ENCODE measurements at places on chromosomes 2 and 18.

DNA sequence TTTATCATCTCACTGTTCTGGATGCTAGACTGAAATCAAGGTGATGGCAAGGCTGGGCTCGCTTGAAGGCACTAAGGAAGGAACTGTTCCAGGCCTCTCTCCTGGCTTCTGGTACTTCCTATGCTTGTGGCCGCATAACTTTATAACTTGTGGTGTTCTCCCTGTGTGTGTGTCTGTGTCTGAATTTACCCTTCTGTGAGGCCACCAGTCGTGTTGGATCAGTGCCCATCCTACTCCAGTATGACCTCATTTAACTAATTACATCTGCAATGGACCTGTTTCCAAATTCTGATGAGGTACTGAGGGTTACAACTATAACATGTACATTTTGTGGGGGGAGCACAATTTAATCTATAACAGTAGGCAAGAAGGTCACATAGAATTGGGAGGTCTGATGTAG is 41.6 kb downstream of the LYPD6B start:
- DNase-seq = no peak

GRCh38 chr2:122191331-122191730 is 435.9 kb downstream of the TSN start:
- DNase-seq = no peak

- no peak for DNase-seq
Measured at GRCh38 chr18:52824126-52824525, 484.1 kb downstream of the DCC start.

- DNase-seq = no peak
Measured at GRCh38 chr18:13791181-13791580, 32.8 kb upstream of the MC5R start.

DNA sequence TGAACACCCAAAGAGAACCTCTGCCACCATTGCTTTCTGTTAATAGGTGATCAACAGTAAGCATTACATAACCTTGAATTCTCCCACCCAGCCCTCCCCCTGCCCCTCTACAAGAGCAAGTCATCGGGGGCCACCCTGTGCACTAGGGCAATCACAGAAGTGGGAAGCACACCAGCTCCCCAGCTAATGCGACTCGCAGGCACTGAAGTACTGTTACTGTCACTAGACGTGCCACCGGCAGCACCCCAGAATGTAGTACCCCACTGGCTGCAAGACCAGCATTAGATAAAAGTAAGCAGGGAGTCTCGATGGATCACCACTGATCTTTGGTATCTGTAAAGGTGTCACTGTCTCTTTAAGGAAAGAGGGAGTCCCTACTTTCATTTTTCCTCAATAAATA is 167.6 kb downstream of the FAM210A start:
- no peak for DNase-seq

DNA sequence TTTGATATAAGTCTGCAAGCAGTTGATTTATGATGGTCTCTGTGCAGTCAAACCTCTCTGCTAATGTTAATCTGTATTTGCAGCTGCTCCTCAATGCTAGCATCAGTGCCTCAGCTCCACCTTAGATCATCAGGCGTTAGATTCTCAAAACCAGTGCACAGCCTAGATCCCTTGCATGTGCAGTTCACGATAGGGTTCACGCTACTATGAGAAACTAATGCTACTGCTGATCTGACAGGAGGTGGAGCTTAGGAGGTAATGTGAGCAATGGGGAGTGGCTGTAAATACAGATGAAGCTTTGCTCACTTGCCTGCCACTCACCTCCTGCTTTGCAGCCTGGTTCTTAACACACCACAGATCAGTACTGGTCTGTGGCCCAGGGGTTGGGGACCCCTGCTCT is 18.4 kb downstream of the RBKS start:
- DNase-seq = no peak

- no peak for DNase-seq
Measured at GRCh38 chr2:62032096-62032495, 126.6 kb downstream of the COMMD1 start.

GRCh38 chr2:203960811-203961210 is 24.2 kb downstream of the ICOS start:
- DNase-seq = no peak

DNA sequence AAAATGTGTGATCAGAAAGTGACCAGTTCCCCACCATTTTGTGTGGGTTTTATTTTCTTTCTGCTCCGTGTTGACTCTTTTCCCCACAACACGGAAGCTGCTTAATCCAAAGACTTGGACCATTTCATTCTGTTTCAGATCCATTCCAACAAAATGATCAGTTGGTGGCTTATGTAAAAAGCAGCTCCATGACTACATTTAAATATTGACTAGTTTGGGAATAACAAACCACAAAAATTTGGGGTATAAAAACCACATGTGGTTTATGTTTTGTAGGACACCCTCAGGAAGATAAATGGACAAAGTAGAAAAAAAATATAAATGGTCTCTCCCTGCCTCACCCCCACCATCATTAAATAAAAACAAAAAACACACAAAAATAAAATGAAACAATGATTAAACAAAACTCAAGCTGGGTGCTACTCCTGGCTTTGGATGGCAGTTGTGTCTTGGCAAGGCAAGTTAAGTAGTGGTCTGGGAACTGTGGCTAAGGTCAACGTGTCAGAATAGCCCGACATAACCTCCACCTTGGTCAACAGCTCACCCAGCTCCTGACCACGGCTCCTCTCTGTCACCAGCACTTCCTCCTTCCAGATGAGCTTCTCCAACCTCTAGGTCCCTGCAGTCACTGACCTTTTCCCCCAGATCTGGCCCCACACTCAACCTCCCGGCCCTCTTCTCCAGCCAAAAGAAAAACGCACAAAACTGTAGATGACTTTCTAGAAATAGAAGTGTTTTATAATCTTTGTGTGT is 12.8 kb upstream of the WIPF1 start:
- no peak for DNase-seq

DNA sequence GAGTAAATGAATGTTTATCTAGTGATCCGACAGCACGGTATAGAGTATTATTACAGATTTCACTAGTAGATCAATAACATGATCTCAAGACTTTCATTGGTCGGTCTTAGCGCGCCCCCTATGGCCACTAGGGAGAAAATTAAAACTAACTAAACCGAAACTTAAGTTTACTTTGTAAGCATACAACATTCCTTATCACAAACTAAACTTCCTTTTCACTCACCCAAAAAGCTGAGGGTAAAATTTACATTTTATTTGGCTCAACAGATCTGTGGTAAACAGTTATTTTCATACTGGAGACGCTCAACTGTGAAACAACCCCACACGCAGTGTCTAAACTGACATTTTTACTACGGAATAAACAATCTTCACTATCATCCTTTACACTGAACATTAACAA is 215.6 kb upstream of the MAP2 start:
- peak; percentile 17 for DNase-seq

- DNase-seq = no peak
Measured at GRCh38 chr2:151943461-151943860, 115.2 kb upstream of the ARL5A start.

GRCh38 chr2:223896833-223897311 is 48.3 kb downstream of the WDFY1 start:
- DNase-seq = no peak

DNA sequence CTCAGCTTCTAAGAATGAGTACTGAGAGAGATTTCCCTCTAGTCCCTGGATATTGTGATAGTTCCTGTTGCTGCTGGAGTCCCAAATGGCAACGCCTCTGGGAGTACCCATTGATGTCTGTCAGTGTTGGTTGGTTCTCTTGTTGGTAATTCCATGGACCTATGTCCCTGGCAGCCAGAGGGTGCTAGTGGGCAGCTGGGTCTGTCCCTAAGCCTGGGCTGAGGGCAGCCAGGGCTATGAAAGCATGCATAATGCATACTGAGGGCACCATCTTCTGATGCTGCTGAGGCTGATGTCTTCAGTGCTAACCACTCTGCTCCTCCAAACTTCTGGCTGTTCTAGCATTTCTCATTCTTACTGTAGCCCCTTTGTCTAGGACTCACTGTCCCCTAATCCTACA is 35.9 kb downstream of the NABP1 start:
- DNase-seq = no peak

DNA sequence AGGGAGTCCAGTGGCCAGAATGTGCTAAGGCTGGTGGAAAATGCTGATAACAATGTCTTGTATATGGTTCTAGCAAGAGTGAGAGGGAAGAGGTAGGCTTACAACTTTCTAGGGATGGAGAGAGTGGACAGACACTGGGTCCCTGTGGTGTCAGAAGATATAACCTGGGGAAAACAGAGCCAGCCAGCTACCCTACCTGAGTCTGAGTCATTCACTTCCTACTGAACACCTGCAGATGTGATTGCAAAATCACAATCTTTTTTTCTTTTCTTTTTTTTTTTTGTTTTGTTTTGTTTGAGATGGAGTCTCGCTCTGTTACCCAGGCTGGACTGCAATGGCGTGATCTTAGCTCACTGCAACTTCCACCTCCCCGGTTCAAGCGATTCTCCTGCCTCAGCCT is 7.3 kb downstream of the TET3 start:
- no peak for DNase-seq

DNA sequence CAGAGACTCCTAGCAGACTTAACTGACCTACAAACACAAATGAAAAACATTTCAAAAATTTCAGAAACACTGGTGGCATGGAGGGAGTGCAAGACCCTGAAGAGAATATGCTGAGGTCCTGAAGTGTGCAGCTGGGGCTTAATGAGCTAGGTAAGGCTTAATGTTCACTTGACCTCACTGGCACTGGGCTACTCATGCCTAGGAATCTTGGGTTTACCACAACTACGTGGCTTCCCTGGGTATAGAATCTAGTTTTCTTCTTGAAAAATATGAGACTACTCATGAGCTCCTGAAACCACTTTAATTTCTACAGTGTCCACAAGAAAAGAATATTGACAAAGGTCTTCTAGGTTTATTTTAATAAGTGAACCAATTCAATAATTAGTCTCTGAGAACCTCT is 139.8 kb downstream of the HNMT start:
- DNase-seq = no peak

DNA sequence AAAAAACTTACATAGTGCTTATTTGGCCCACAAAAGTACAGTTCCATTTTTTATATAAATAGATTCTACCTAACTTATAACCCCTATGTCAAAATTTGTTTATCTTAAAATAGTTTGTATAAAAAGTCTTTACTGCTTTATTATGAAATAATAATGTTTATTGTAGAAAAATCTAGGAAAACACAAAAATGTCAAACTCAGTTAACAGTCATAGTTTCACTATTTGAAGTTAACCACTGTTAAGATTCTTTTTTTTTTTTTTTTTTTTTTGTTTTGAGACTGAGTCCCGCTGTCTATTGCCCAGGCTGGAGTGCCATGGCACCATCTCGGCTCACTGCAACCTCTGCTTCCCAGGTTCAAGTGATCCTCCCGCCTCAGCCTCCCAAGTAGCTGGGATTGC is 26.5 kb upstream of the ABI2 start:
- peak; percentile 39 for DNase-seq

DNA sequence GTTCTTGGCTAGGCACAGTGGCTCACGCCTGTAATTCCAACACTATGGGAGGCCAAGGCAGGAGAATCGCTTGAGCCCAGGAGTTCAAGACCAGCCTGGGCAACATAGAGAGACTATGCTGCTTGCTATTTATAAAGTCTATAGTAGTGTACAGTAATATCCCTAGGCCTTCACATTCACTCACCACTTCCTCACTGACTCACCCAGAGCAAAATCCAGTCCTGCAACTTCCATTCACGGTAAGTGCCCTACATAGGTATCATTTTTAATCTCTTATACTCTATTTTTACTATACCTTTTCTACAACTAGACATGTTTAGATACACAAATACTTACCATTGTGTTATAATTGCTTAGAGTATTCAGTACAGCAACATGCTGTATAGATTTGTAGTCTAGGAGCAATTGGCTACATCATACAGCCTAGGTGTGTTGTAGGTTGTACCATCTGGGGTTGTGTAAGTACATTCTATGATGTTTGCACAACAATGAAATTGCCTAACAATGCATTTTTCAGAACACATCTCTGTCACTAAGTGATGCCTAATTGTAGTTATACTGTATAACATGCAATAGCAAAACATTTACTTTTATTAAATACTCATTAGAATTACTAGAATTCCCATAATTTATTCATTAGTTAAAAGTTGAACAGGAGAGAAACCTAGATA is 8.8 kb downstream of the DHX57 start:
- DNase-seq = no peak

DNA sequence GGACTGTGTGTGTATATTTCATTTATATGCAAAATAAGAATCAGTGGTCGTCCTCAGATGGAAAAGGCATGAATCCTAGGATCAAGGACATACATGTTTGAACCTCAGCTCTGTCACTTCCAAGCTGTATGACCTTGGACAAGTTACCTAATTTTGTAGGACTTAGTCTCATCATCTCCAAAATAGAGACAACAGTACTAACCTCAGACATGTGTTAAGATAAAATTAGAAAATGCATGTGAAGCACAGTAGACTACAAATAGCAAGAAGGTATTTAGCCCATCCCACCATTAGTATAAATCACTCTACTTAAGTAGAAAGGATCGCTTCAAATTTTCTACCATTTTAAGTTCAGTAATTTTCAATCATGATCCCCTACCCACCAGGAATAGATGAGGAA is 309.8 kb downstream of the ZEB2 start:
- no peak for DNase-seq

DNA sequence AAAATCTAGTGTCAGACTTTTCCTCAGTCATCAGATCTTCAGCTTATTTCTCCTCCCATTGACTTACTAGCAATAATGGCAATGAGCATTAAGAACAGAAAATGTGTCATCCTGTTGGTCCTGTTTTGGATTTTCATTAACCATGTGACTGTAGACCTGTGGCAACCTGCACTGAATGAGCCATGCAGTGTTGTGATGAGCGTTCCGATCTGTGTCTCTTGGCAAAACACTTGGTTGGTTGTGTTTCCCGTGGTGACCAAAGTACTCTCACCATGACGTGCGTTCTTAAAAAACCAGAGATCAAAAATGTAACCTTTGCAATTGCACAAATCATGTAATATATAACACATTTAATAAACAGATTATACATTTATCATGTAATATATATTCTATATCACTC is 138.6 kb downstream of the MAP3K20 start:
- DNase-seq = no peak

GRCh38 chr2:232731470-232731869 is 34.3 kb downstream of the GIGYF2 start:
- DNase-seq = peak; percentile 55

GRCh38 chr2:129915303-129915840 is 64.1 kb upstream of the RAB6C start:
- DNase-seq = no peak

- no peak for DNase-seq
Measured at GRCh38 chr2:179191110-179191509, 73.5 kb downstream of the SESTD1 start.

- no peak for DNase-seq
Measured at GRCh38 chr2:236286873-236287545, 22.8 kb upstream of the ASB18 start.

DNA sequence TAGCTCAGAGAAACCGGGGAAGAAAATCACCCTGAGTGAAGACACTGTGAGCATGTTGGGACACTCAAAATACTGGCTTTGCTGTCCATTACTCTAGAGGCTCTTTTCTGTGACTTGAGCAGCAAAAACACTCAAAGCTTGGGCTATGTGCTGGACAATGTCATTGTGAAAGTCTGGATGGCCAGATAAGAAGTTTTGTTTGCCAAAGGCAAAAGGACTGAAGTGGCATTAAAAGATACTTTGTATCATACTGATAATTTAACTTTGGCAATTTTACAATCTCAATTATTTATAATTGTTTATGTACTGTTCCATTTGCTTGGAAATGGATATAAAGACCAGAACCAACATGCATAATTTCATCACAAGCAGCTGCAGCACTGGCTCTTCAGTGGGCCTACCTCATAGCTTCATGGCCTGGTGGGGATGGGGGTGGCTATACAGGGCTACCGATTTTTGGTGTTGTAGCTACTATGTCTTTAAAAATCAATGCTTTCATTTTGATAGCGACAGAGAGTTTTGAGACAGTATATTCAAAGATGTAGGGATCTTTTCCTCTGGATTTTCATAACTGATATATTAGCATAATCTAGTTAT is 51.1 kb downstream of the RBKS start:
- DNase-seq = no peak

Data from fibroblast of gingiva (primary cell).